Heart left ventricle (tissue), 16 donors: ENCODE measurements at places on chromosomes 1 and 21.

DNA sequence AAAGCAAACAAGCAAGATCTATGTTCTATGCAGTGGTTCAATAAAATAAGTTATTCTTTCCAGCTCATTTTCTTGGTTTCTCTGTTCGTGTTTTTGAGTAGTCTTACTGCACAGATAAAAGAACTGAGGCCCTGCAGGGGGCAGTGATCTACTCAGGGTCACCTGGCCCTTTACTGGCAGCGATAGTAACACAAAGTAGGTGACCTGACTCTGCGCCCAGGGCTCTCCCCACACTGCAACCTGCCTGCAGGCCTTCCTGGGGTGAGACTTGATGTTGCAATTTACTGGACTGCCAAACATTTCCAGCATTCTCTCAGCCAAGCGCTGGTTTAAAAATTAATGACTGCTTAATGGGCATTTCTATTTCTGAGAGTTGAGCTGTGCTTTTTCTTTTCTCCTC is 110.3 kb downstream of the HUNK start:
- DNase-seq = no peak

DNA sequence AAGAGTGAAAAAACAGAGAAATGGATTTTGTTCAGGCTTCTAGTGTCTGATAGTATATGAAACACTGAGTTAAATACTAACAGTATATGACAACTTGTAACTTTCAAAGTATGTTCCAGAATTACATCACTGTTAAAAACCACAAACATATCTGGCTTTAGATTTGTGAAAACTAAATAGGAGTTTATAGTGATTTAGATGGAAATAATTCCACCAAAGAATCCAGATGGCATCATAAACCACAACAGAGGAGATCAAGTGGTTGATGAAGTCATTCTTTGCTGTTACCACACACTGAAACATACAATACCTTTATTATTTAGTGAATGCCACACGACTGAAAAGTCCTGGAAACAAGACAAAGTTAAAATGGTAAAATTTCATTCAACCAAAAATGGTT is 37.2 kb downstream of the ALG14 start:
- DNase-seq = no peak

DNA sequence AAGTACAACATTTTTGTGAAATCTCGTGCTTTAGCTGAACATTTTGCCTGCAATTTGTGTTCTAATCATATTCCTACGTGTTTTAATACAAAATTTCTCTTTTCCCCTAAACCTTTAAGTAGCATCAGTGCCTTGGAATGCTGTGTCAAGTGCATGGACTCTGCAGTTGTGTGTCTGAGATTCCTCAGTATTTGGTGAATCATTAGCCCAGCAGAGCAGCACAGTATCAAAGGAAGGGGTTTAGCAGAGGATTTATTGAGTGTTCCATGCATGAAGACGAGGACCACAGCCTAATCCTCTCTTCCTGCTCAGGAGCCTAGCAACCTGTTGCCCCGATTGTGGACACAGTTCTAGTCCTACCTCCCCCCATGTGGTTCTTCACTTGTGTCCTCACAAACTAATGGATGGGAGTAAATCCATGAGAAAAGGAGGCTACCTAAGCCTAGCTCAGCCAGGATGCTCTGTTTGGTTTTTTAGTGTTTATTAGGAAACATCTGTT is 29.3 kb upstream of the PCP4 start:
- DNase-seq = no peak

- DNase-seq = no peak
Measured at GRCh38 chr1:80450711-80451110, 1350.0 kb upstream of the ADGRL2 start.

DNA sequence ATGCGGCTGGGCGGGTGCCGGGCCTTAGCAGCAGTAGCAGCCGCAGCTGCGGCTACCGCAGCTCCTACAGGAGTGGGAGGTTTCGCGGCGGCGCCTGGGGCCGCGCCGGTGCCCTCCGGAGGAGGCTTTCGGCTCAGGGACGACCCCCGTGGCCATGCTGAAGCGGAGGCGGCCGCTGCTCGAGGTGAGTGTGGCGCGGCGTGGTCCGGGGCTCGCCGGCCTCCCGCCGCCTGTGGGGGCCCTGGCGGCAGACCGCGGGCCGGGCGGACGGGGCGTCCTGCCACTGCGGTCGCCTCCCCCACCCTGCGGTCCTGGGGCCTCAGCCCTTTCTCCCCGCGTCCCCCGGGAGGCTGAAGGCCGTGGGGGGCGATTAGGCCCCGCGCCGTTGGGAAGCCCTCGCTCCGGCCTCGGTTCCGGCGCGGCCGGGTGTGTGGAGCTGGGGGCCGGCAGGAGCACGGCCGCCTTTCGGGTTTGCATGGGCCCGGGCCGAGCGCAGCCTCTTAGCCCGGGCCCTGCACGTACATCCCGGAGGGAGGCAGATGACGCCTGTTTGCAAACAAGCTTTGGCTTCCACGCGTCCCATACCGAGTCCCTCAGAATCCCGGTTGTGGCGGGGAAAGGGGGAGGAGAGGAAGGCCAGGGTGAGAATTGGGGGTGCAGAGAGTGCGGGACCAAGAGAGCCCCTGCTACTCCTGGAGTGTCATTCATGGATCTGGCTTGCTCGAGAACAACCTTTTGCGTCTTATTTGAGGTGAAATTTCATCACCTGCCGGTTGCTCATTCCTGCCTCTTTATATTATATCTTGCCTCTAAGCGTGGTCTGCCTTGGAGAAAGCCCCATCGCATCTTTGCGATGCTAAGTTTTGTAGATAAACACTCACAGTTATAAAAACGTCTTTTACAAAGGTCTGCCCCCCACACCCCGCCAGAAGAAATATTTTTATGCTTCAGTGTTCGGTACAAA is 613 bp downstream of the ZFYVE9 start:
- DNase-seq = peak; percentile 48

- no peak for DNase-seq
Measured at GRCh38 chr1:6495041-6495441, 3.6 kb upstream of the PLEKHG5 start.

DNA sequence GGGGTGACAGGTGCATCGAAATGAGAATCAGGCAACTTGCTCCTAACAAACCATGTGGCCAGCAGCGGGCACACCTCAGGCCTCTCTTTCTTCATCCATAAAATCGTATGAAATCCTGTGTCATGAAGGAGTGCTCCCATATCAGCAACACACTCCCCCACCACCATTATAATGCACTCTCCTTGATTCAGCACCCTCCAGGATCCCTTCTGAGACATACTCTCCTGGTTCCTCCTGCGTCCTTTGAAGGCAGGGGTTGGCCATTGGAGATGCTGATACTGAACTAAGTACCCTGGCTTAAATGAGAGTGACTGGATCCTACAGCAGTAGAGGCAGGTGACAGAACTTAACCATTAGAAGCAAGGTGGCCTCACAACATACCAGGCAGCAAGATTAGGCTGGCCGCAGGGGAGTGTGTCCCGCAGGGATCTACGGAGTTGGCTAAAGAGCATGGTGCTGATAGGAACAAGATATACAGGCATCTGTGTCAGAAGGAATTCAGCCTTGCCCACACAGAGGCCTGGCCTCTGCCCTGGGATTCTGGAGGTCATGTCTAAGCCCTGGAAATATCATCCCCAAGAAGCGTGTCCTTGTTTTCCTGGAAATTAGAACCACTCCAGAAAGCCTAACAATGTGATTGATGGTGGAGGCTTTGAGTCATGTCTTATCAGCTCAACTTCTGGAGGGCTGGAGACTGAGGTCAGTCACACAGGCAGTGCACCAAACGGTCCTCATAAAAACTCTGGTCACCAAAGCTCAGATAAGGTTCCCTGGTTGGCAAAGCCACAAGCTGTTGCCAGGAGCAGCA is 16.8 kb downstream of the S100A7A start:
- no peak for DNase-seq

DNA sequence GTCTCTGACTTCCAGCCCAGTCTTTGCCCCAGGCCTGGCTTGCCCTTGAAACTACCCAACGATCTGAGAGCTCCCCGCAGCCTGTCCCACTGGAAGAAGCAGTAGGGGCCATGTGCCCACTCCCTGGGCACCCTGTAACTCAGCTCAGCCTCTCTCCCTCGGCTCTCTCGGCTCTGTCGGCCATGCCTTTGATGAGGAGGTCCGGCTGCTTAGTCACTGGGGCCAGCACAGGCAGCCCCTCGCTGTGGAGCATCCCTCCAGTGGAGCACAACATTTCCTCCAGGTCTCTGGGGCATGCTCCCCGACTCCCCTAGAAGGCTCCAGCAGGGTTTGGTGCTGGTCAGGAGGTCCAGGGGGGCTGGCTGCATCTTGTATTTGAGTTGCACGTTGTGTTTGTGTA is 83.3 kb upstream of the DISP3 start:
- no peak for DNase-seq

DNA sequence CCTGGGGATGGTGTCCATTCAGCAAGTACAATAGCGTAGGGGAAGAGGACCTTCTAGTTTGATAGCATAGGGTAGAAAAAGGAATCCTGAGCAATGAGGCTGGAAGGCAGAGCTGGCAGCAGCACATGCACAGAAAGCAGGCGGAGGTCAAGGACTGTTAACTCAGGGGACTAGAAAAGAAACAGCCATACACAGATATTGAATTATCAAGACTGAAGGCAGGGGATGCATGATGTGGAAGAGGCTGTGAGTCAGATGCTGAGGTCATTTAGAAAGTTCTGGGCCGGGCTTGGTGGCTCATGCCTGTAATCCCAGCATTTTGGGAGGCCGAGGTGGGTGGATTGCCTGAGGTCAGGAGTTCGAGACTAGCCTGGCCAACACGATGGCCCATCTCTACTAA is 65.6 kb downstream of the OPTC start:
- DNase-seq = no peak

DNA sequence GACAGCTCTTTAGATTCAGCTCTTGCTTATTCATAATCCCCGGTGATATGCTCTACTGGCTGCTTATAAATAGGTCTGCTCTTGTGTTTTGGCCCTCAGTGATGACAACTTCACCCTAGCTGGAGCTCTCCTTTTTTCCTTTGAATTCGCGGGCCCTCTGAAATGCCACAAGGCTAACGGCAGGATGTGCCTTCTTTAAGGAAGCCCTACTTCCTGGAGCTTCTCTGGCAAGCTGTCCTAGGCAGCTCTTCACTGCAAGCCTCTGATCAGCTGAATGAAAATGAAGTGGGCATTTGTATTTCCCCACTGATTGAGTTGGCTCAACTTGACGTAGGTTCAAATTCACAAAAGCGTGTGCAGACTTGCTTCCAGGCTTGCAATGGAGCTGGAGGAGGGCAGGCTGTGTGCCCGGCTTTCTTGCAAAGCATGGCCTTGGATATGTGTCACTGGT is 22.2 kb downstream of the SGIP1 start:
- DNase-seq = no peak

DNA sequence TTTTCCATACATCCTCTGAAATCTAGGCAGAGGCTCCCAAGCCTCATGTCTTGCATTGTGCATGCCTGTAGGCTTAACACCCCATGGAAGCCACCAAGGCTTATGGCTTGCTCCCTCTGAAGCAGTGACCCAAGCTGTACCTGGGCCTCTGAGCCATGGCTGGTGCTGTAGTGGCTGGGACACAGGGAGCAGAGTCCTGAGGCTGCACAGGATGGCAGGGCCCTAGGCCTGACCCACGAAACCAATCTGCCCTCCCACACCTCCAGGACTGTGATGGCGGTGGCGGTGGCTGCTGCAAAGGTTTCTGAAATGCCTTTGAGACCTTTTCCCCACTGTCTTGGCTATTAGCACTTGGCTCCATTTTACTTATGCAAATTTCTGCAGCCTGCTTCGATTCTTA is 429.5 kb downstream of the NPHP4 start:
- DNase-seq = no peak

- DNase-seq = no peak
Measured at GRCh38 chr1:110778821-110779220, 94.1 kb upstream of the CD53 start.
